ENCODE measurements at places on chromosomes 7 and 10.

DNA sequence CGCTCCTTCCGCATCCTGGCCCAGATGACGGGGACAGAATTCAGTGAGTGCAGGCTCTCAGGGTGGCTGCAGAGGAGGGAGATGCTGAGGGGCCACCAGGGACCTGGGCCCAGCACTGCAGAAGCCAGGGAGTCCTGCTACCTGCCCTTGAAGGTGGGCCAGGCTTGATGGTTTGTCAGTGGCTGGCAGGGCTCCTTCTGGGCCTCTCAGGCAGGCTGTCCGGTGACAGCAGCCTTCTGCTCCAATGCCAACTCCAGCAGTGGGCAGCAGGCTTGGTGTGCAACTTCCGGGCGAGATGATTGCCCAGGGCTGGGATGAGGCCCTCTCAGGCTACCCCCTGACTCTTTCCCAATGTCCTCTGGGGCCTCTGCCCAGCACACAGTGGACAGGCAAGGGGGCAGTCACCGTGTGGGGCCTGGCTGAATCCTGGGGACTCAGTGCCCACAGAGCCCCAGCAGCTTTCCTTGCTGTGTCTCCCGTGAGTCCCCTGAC lies 23.8 kb downstream of the LDB3 start:
- DNase-seq, result no peak

DNA sequence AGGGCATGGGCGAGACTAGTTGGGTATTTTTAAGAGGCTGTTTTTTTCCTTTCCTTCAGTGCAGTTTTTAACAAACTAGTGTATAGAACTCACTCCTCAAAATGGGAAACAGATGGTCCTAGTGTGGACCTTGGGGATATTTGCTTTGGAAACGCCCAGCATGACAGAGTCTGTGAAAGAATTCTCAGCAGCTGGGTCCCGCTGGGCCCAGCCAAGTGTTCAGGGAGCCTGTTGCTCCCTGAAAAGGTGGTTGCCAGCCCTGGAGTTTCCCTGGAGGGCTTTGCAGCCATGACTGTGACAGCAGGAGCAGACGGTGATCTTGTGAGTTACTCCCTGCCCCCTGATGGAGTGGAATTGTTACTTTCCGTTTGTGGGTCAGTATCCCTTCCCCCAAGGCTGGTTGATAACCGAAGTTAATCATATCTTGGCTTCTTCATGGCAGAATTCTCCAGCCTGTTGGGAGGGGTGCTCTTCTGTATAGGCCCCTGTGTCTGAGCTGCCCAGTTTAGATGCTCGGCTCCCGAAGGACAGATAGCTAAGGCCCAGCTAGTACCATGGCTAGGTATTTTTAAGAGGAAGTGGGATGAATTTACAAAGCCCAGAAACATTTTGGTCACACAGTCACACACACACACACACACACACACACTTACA lies 278.6 kb upstream of the HABP2 start:
- DNase-seq, result no peak

- DNase-seq, result no peak
These were observed 63.6 kb downstream of the ANKRD7 start for GRCh38 chr7:118288098-118288497.

DNA sequence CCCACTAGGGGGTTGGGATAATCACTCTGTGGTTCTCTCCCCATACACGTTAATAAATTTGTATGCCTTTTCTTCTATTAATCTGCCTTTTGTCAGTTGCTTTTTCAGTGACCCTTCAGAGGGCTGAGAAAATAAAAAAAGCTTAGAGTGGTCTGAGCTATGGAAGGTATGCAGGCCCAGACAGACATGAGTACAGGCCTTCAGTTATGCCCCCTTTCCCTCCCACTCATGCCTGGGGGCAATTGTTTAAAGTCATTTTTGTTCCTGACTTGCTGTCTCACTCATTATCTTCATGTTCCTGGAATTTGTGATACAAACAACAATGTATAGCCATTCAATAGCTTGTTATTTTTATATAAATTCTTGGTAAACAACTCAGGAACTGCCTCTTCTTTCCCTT lies 170.8 kb downstream of the AKR1D1 start:
- no peak for DNase-seq

GRCh38 chr7:496528-497295 lies 22.9 kb downstream of the PDGFA start:
- no peak for DNase-seq

GRCh38 chr7:100547872-100548271 lies 8.9 kb downstream of the AGFG2 start:
- no peak for DNase-seq

- no peak for DNase-seq
These were observed 97.4 kb downstream of the FOXL3 start for GRCh38 chr7:387132-388022.

GRCh38 chr10:23079700-23080099 lies 15.7 kb upstream of the MSRB2 start:
- no peak for DNase-seq

- DNase-seq, result no peak
These were observed 43.8 kb downstream of the ENO4 start for GRCh38 chr10:116892907-116893685.

DNA sequence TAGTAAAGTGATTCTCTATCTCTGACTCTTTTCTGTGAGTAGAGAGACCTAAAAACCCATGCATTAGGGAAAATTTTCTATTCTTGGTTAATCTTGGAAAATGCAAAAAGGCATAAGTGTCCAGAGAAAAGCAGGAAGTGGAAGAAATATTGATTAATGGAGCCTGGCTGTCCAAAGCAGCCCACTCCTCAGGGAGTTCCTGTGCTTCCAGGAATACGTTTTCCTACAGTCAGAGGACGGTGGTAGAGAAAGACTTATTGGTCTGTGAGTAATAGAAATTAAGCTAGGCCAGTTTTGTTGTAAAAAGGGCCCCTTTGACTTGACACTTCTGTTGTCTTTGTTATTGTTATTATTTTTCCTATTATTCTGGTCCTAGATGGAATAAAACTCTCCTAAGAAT lies 157.8 kb downstream of the NRP1 start:
- DNase-seq, result no peak

DNA sequence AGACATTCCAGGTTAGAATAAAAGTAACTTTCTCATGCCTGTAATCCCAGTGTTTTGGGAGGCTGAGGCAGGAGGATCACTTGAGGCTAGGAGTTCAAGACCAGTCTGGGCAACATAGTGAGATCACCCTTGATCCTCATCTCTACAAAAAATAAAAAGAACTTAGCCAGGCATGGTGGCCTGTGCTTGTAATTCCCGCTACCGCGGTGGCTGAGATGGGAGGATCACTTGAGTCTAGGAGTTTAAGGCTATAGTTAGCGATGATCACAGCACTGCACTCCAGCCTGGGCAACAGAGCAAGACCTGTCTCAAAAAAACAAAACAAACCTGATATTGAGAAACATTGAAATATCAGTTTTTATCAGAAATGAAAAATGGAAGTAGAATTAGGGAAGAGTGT lies 4.6 kb downstream of the TET1 start:
- DNase-seq, result no peak

GRCh38 chr10:128626397-128627000 lies 500.3 kb upstream of the MKI67 start:
- no peak for DNase-seq

DNA sequence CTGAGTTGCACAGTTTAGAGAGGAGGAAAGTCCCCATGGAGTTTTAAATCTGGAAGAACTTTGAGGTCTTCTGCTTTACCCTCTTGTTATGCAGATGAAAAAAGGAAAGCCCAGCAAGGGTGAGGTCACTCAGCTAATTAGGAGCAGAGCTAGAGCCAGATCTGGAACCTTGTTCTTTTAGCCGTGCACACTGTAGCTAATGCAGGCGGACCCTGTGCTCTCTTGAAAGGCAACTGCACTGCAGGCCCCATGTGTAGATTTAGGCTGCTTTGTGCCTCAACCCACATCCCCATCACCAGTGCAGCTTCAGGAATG lies 63.4 kb downstream of the SYPL1 start:
- DNase-seq, result no peak

DNA sequence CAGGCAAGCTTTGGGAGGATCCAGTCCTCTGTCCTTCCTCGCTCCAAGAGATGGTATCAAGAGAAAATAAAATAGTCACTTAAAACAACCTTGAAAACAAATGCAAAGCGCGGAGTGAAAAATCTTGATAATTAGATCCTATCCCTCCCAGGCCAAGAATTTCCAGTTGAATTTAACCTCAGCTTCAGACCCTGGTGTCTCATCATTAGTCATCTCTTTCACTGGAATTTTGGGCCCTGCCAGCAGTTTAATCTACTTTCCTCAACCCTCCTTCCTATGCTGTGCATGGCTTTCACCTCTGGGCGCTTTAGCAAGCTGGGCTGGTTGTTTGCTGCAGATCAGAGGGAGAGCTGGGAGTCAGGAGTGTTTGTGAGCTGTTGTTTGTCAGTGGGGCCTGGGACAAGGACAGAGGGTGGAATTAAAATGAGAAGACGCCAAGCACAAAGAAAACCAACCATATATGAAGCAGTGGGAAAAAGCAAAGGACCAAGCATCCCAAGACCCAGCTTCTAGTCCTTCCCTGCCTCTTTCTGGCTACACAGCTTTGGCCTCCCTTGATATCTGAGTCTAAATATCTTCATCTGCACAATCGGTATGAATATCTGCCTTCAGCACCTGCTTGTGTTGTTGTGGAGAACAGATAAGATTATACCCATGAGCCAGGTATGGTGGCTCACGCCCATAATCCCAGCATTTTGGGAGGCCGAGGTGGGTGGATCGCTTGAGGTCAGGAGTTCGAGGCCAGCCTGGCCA lies 13.5 kb downstream of the MYOF start:
- no peak for DNase-seq

- DNase-seq, result no peak
These were observed 17.2 kb downstream of the ZNF316 start for GRCh38 chr7:6654113-6654841.

DNA sequence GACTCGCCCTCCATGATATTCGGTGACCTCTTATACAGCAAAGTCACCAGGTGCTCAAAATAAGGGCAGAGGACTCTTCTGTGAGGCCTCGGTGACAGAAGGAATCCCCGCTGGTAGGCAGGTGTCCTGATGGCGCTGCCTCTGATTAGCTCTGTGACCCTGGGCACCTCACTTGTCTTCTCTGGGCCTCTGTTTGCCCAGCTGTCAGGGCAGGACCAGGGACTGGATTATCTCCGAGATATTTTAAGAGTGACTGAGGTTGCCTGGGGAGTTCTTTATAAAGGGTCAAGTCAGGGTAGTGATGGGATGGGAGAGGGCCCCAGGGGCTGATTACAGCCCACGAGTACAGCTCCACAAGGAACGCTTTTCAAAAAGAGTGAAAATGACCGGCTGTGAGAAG lies 70.9 kb upstream of the SAMD8 start:
- no peak for DNase-seq

DNA sequence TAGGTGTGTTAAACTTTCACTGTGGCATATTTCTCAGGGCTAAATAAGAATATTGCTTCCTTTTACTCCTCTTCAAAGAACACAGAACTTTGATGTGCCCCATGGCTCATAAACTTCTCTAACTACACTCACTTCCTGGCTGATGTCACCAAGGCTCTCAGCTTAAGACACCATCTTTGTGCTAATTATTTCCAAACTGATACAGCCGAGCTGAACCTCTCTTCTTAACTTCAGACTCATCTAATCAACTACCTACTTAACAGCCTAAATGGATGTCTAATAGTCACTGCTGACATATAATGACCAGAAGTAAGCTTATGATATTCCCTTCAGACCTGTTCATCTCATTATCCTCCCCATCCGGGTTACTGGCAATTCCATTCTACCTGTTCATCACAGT lies 3.6 kb downstream of the C10orf67 start:
- DNase-seq, result no peak

DNA sequence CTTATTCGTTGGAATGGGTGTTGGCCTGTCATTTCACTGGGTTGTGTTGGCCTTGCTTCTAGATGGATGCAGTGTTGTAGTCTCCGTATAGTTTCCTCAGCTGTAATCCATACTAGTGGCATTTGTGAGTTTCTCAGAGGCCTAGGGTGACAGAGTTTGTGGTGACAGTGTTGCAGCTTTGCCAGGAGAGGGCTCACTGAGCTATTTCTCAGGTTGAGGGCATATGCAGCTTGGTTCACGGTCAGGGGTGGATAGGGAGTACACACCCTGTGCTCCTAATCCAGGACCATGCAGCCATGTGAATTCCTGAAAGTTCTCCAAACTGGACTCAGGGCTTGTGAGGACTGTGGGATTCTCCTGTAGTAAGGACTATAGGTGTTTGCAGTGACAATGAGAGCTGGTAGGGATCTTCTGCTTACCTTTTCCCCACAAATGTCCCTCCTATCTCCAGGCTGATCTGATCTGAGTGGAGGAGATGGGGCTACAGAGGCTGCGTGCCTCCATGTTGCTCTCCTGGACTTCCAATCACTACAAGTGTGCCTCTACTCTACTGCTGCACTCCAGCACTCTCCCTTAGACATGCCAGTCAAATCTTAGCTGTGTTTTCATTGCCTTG lies 229.0 kb downstream of the STK31 start:
- peak; percentile 44 for DNase-seq

DNA sequence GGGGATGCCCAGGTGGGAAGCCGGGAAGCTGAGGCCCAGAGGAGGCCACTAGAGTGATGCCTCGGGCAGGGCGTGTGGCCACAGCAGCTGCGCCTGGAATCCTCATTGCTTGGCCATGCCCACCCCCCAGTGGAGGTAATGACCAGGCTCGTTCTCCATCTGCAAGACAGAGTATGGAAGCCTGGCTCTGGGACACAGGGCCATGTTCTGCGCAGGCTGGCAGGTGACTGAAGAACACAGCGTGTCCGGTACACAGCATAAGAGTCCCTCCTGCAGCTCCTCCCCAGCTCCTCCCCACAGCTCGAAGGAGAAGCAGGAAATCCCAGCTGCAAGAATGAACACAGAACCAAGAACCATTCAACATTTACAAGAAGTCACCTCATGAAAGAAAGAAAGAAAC lies 64.8 kb downstream of the SMURF1 start:
- DNase-seq, result no peak

GRCh38 chr7:74289659-74290552 lies 699 bp downstream of the CLIP2 start:
- DNase-seq, result no peak

GRCh38 chr7:117041007-117041406 lies 87.7 kb downstream of the ST7 start:
- no peak for DNase-seq

DNA sequence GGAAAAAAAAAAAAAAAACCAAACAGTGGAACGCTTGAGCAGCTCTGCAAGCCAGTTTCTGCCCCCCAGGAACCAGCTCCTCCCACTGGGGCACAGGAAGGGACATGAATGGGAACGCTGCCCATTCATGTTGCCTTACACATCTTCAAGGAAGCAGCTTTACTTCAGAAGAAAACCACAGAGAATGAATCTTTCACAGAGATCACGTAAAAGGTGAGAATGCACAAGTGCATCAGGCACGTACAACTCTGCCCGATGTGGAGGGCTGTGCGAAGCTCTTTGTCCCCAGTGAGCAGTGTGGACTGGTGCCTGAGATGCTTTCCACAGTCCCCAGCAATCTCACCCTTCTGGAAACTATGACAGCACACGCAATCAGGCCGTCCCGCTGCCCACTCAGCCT lies 106.2 kb downstream of the DLG5 start:
- no peak for DNase-seq

- no peak for DNase-seq
These were observed 17.3 kb downstream of the TLL2 start for GRCh38 chr10:96496281-96496925.

GRCh38 chr7:24574386-24574785 lies 1.1 kb downstream of the PALS2 start:
- peak; percentile 24 for DNase-seq
